T-helper 1 cell (primary cell): ENCODE measurements at places on chromosomes 6 and 20.
A peak's percentile ranks its signal among the peaks of the same experiment; 100 is the strongest.

GRCh38 chr6:82612475-82613039 is 248.9 kb downstream of the TPBG start:
- no peak for DNase-seq

DNA sequence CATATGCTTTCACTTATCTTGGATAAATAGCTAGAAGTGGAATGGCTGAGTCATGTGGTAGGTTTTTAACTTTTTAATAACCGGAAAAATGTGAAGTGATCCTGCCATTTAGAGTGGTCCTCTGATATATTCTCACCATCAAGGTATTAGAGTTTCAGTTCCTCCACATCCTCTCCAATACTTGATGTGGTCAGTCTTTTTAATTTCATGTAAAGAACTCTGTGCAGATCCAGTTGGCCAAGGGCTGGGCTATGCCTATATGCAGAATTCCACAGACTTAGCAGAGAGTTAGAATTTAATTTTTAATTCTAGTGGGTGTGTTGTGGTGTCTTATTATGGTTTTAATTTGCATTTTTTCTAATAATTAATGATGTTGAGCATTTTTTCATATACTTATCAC is 141.1 kb downstream of the SYCP2 start:
- no peak for DNase-seq

DNA sequence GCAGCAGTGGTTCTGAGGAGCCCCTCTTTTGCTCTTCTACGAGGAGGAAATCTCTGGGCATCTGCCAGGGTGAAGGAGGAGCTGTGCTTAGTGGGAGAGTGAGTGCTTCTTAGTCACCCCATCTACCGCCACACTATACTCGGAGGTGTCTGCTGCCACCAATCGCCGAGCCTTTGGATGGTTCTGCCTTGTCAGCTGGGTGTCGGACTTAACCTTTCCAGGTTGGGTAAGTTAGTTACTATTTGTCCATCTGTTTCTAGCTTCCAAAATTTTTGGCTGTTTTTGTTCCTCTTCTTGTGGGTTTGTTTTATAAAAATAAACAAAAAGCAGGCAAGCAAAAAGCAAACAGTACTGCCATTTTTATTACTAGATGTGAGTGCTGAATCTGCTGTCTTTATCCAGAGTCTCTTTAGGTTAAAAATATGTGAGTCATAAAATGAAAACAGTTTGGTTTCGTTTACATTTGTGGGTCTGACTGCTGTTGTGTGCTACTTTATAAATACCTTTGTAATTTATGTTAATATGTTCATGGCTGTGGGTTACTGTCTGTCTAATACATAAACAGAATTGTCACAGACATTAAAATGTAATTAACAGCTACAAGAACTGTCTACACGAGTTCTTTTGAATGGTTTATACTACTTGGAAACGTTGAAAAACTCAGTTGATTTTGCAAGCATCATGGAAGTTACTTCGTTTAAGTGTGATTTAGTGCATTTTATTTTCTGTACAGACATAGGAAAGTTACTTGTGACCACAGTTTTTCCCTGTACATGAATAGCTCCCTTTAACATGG is 89.2 kb downstream of the ARID1B start:
- no peak for DNase-seq

DNA sequence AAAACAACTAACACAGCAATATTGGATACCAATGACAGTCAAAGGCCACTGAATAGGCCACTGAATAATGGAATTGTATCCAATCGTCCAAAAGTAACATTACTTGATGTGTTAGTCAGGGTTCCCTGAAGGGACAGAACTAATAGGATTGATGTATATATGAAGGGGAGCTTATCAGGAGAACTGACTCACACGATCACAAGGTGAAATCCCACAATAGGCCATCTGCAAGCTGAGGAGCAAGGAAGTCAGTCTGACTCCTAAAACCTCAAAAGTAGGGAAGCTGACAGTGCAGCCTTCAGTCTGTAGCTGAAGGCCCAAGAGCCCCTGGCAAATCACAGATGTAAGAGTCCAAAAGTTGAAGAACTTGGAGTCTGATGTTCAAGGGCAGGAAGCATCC is 571.4 kb downstream of the PRKN start:
- DNase-seq = no peak

DNA sequence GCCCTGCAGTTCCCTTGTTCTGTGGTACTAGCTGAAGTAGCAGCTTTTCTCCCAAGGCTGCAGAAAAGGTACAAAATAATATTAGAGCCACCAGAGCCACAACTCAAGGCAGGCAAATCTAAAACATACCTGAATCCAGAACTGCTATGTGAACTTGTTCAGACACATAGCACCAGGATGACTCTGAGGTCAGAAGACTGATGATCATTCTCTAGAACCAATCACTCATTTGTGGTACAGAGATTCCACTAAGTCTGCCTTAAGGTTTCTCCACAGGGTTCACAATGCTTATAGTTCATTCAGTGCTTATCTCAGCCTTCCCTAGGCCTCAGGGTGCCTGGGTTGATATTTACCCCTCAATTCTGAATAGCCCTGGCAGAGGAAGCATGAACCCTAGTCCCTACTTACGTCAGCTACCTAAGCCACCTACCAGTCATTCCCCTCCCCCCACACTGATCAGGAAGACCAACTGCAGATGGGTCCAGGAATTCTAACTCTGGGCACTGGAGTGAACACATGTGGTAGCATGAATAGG is 140.9 kb upstream of the MOCS1 start:
- DNase-seq = no peak

DNA sequence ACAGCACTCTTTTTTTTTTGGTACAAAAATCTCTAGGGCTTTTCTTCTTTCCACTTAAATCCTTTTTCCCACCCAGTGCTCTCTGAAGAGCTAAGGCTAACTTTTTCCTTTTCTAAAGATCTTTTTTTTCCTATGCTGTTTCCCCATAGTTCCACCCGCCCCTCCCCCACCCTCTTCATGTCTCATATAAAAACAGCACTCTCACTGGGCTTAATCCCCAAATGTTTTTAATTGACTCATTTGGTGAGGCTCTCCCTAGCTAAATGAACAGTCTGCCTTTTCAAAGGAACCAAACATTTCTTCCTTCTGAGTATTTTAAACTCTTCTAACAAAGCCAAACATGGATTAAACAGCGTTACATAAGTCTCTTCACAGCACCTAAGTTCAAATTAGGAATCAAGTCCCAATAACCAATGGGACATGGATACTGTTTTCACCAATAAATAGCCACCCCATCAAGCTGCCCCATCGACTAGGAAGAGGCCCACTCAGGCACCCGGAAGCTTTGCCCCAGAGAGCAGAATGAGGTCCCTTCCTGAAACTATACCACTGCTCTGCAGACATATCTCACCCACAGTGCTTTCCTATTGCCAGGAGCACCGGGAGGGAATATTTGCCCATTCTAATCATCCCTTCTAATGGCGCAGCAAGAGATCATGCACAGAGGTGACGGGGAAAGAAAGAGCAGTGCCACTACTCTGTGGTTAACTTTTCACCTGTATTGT is 63.7 kb downstream of the ATXN1 start:
- DNase-seq = no peak

DNA sequence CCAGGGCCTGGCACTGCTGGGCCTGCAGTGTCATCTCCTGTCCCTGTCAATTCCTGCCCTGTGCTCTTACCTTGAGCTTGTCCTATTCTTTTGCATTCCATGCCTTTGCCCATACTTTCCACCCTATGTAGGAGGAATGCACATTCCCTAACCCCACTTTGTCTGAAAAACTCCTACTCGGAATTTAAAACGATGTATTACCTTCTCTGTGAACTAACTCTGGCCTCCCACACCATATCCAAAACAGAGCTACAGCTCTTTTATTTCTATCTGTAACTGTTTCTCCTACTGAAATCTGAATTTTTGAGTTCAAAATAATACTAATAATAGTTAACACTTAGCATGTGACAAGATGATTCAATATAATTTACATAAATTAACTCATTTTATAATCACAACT is 353.7 kb downstream of the FRK start:
- DNase-seq = no peak

GRCh38 chr6:50842446-50842845 is 23.8 kb downstream of the TFAP2B start:
- DNase-seq = no peak

GRCh38 chr6:133707456-133707855 is 181.5 kb upstream of the TCF21 start:
- DNase-seq = no peak

- DNase-seq = no peak
These were observed 71.3 kb upstream of the SALL4 start for GRCh38 chr20:51873652-51874051.

- no peak for DNase-seq
These were observed 851.2 kb upstream of the EYS start for GRCh38 chr6:66558189-66558588.

DNA sequence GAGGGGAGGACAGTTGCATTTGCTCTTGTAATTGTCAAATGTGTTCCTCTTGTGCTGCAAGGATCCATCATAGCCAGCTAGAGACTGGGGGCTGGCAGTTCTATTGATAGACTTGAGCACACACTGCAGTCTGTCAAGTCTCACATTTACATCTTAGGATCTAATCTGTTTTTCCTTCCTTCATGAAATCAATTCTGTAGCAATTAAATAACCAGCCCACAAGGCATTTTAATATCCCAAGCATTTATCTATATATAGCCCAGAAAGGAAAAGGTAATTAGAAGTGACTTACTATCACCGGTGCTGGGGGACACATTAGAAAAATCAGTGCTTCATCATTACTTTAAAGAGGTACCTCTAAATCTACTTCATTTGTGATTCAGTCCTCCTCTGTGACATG is 143.0 kb upstream of the STXBP5 start:
- no peak for DNase-seq

GRCh38 chr6:62516291-62517141 is 230.5 kb upstream of the KHDRBS2 start:
- DNase-seq = no peak

DNA sequence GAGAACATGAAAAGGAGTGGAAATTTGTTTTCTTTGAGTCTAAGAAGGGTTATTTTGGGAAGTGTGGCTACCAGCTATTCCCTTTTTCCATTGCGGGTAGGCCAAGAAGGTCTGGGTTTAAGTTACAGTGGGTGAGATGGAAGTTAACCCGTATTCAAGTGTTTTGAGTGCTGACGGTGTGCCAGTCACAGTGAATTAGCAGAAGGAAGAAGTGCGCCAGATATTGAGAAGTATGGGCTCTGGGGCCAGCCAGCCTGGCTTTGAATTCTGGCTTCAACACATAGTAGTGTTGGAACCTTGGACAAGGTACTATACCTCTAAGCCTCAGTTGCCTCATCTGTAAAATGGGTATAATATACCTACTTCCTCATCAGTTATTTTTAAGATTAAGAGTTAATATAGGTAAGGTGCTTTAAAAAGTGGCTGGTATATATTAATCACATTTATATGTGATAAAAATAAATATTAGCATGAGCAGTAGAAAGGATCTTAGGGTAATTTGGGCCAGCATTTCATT is 16.3 kb downstream of the ZNF76 start:
- DNase-seq = no peak

GRCh38 chr6:25927178-25927577 is 3.3 kb downstream of the SLC17A2 start:
- DNase-seq = no peak

GRCh38 chr20:24378661-24379483 is 90.6 kb upstream of the SYNDIG1 start:
- DNase-seq = no peak

DNA sequence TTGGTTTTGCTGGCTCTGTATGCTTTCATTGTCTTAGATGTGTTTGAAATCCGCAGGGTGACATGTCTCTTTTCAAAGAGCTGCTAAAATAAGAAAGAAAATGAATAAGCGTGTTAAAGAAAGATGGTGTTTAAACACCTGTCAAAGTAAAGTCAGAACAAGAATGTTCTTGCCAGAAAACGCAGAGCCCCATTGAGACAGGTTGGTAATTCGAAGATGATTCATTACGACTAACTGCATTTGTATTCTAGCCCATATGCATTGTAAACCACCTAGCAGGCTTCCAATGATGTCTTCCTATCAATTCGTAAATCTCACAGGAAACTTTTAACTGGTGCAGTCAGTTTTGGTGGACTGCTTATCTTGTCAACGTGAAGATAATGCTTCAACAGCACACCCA is 16.8 kb downstream of the PHACTR2 start:
- no peak for DNase-seq

GRCh38 chr6:45681860-45682511 is 304.3 kb upstream of the SUPT3H start:
- no peak for DNase-seq

DNA sequence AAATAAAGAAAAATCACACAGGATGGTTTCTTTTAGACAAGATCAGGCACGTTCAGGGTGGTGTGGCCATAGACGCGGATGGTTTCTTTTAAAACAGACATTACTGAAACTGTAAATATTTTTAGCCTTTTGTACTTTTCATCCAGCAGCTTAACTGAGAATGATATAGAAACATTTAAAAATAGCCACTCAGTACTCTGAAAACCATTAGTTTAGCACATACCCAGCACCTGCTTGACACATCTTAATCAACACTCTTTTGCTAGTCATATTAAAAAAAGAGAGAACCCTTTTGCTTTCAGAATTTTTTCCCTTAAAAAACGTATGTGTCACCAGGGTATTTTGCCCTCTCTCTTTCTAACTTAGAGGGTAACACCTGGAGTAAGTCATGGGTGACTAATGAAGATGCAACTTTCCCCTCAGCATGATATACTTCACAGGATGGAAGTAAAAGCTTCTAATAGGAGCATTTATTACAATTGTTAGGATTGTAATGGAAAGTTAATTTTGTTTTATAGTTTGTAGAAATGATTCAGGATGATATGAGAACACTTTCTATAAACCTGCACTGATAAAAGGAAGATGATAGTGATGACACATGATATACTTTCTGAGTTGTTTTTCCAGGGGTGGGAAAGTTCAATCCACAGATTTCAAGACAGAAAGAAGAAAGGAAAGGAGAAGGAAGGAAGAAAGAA is 45.2 kb downstream of the BACH2 start:
- no peak for DNase-seq

GRCh38 chr20:21519136-21519584 is 5.3 kb upstream of the NKX2-2 start:
- no peak for DNase-seq

DNA sequence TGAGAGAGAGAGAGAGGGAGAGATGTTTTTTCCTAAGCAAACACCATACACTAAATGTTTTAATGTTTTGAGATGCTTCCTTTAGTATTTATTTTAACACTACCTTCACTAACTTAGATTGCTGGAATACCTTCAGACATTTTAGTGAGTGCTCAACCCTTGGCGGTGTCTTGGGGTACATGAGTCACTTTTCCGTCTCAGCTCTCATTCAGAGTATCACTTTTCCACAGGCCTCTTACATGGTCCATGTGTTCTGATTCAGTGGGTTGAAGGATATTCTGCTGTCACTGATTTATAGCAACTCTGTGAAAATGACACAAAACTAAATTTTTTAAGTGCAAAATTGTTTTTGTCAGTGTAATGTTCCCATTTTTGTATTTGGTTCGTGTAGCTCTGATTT is 217.9 kb downstream of the CLVS2 start:
- no peak for DNase-seq

- DNase-seq = peak; percentile 42
These were observed 107.7 kb upstream of the PRND start for GRCh38 chr20:4613718-4614620.
